ENCODE measurements at places on chromosomes 5 and 9. TPM values are rescaled to one million over a fixed set of nuclear protein-coding genes. Genes with fewer than 3 reads are reported as not detected.

PCDHGA7 gene
- 5.3 TPM for total RNA-seq

NUTM2F gene
- not detected for total RNA-seq

SVEP1 gene
- 0.05 TPM for total RNA-seq

TCF7 gene
- total RNA-seq: 1.3 TPM

CD72 gene
- not detected for total RNA-seq

FRRS1L gene
- total RNA-seq: 0.10 TPM
